ENCODE measurements at places on chromosomes 12 and 14.

DNA sequence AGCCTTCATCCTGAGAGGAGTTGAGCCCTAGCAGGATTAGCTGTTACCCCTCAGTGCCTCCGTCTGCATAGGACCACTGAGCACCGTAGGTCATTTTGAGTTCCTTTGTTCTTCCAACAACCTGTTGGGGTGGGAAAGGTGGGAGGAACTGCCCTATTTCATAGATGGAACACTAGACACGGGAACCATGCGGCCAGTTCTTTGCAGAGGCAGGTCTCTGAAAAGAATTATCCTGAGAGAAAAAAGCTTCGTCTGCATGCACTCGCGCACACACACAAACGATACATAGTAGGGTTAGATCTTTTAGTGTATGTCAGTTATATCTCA, 28.5 kb downstream of the TRAFD1 start:
- no peak for DNase-seq

- no peak for DNase-seq
These were observed 141.3 kb upstream of the PLEKHG7 start for GRCh38 chr12:92561543-92561899.

- no peak for DNase-seq
These were observed 66.0 kb upstream of the NRXN3 start for GRCh38 chr14:78104160-78104559.

- no peak for DNase-seq
These were observed 205.2 kb upstream of the EEA1 start for GRCh38 chr12:93134175-93134890.

DNA sequence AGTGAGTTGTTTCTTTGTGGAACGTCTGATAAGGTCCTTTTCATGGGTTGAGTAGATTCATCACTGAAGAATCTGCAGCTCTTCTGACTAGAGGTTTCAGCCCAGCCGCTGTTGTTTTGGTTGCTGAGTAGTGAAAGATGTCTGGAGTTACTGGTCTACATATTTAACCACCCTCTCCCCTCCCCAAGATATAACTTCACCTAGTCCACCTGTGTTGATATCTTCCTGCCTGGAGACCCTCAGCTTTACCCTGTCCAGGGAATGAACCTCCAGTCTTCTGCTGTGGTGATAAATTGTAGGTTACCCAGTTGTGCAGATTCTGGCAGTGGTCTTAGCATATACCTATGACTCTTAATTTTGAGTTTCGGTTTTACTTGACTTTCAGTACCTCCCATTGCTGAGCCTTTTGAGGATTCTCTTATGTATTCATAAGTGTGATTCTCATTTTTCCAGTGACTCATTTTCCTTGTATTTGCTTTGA, 62.9 kb downstream of the CCDC91 start:
- no peak for DNase-seq

DNA sequence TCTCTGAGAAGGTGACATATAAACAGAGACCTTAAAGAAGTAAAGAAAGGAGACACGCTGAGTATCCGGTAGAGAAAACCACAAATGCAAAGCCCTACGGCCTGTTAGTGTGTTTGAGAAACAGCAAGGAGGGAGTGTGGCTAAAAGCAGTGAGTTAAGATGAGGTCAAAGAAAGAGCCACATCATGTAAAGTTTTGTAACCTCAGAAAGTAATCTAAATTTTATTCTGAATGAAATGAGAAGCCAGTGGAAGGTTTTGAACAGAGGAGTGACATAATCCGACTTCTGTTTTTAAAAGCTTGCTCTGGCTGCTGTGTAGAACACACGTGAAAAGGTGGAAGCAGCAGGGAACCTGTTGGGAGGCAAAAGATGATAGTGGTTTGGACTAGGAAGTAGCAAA, 32.6 kb downstream of the PPP2R5E start:
- no peak for DNase-seq
